NCI-H526 treated with DMSO at 0.1 percent for 48 hours (cell line): ENCODE measurements at places on chromosomes 11 and 22.

GRCh38 chr22:44582016-44582415 is 84.0 kb upstream of the RTL6 start:
- DNase-seq = no peak

- no peak for DNase-seq
These were observed 27.4 kb upstream of the YPEL1 start for GRCh38 chr22:21762712-21763581.

GRCh38 chr11:129102756-129103155 is 89.4 kb downstream of the ARHGAP32 start:
- no peak for DNase-seq

- DNase-seq = no peak
These were observed 21.6 kb downstream of the MAPK1 start for GRCh38 chr22:21845558-21846453.

DNA sequence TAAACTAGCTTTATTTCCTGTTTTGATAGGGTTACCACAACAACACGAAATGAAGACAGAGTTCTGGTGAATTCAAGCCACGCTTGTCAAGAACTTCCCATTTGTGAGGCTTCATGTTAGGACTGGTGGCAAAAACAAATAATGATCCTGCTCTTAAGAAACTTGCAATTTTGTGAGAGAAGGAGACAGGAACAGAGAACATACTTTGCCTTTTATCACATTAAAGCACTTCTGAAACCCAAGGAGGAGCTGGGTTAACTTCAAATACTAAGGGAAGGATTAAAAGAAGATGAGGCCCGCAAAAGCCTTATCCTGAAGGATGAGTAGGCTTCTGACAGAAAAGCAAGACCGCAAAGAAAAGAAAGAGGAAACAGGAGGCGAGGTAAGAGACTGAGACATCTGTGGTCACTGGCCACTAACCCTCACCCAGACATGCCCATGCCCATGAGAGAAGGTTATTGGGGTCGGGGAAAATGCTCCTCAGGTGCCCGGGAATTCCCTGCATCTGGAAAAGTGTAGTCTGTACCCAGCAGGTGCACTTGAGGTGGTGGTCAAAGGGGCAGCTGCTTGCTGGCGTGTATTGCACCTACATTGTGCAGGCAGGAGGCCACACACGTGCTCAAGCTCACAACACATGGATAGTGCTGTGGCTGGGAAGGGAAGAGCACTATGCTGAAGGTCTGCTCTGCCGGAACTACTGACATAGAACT is 50.5 kb downstream of the MAPK1 start:
- no peak for DNase-seq

DNA sequence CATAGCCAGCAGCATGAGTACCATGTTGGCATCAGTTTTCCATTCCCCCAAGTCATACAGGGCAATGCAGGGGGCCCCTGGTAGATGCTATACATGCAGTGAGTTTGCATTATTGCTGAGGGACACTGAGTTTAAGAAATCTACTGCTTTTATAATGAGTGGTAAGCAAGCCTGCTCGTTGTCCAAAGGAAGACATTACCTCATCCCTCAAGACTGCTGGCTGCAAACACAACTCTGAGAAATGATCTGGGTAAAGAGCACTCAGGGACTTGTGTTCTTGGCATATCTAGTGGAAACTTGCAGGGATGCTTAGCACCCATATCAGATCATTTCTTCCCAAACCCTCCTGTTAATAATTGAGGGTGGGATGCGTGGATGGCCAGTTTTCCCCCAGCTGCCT is 77.9 kb downstream of the CWC15 start:
- DNase-seq = no peak

DNA sequence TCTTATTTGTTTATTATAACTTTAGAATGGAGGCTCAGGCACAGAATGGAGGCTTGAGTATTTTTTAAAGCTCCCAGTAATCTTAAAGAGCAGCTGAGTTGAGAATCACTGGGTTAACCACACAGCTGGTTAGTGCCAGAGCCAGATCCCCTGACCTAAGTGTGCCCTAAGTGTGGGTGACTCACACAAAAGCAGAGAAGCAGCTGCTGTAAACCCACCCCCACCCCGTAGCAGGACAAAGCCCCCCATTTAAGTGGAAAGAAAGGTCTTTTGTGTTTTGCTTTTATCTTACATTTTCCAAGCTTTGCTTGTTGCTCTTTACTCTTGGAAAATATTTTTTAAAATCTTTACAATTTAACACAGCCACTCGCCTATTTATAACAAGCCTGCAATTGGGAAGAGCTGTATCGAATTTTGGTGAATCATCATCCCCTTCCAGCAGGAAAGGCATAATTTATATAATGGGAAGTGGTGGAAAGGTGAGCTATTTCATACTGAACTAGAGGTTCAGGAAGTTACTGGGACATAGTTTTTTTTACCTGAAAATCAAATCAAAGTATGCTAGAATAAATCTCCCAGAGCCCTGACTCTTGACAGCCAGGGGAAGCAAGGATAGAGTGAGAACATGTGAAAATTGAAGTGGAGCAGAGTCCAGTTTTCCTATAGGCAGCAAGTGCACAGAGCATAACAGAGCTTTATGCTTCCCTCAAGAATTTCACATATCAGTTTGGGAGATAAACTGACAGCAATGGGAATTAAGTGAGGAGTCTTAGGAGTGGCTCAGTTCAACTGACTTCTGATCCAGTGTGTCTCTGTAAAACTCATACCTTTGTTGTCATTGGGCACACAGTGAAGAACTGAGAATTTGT is 405.7 kb downstream of the AASDHPPT start:
- DNase-seq = no peak

GRCh38 chr11:108177570-108177969 is 44.9 kb downstream of the NPAT start:
- DNase-seq = no peak

- no peak for DNase-seq
These were observed 317.4 kb downstream of the C11orf87 start for GRCh38 chr11:109739379-109739778.

- no peak for DNase-seq
These were observed 39.9 kb upstream of the SMIM38 start for GRCh38 chr11:69115586-69116560.

GRCh38 chr11:83438438-83438837 is 152.3 kb upstream of the CCDC90B start:
- DNase-seq = no peak

- no peak for DNase-seq
These were observed 29.8 kb downstream of the MUC6 start for GRCh38 chr11:1006762-1007161.

- no peak for DNase-seq
These were observed 167.6 kb upstream of the SESN3 start for GRCh38 chr11:95398437-95399112.

DNA sequence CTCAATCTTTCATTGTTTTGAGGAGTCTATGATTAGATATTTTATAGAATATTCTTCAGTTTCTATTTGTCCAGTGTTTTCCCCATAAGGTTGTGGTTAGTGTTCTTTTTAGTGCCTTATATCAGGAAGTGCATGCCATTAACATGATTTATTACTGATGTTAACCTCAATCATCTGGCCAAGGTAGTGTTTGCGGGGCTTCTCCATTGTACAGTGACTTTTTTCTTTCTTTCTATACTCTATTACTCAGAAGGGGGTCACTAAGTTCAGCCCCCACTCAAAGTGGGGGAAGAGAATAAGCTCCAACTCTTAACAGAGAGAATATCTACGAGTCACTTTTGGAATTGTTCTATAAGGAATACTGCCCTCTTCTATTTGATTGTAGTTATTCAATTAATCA is 415.8 kb downstream of the DYNC2H1 start:
- no peak for DNase-seq

DNA sequence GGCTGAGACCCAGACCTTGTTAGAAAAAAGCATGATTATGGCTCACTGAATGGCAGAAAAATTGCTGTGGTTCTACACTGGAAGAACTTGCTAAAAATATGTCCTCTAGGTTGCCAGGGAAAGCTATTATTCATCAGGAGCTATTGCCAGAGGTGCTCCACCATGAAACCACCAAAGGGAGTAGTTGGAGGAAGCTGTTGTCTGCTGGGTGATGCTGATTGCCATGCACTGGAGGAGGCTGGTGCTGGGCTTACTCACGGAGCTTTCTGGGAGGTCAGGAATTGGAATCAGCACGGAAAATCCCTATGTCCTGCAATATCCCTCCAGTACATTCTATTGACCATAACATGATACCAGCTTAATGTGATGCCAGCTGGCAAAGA is 199.6 kb upstream of the ZBED5 start:
- no peak for DNase-seq

DNA sequence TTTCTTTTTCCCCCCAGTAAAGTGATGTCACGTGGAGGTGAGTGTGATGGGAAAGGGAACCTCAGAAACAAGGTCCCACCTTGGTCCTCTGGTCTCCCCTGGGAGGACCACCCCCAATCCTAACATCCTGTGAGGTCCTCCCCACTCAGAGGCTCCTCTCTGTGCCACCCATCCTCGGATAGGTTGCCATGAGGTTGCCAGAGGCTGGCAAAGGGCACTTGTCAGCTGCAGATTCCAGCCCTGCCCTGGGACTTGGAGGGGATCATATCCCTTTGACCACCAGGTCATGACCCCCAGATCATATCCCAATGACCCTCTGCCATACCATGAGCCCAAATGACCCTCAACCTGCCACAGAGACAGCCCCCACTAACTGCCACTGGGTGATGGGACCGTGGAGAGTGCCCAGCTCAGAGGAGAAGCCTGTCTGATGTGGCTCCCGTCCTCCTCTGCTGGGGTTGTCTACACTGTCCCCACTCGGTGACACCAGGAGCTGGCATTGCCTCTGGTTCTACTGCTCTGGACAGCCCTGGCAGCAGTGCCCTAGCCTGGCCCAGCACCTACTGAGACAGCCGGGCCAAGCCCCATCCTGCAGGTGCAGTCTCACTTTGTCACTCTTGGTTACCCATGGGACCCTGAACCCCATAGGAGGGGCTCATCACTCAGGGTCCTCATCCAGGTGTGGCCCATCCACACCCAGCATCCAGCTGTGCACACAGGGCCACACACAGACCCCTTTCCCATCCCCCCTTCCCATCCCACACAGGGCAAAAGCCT is 90.2 kb upstream of the KCNQ1OT1 start:
- no peak for DNase-seq

DNA sequence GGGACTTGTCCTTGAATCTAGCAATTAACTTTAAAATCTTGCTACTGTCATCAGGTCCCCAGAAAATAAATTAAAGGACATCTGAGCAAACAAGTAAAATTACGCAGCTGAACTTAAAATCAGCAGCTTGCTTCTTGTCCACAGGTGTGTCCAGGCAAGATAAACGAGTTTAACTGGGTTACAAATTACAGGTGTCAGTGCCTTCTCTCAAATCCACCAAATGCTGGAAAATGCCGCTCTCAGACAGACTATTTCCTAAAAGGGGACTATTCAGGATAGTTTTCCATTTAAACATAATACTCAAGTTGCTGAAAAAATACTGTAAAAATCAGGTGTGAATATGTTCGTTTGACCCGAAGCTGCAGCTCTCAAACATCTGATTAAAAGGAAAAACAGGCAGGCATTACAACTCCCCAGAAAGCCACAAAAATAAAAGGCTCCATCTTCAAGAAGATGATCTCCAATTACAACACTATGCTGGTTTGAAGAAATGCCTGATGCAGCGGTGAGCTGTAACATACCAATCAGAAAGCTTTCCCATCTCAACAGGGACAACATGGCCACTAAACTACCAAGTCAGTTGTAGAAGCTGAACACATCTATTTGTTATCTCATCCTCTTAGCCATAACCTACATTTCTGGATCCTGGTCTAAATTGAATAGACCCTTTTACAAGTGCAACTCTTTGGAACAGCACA is 82.1 kb downstream of the CADM1 start:
- no peak for DNase-seq

- DNase-seq = no peak
These were observed 57.6 kb downstream of the USP47 start for GRCh38 chr11:11899401-11899800.

DNA sequence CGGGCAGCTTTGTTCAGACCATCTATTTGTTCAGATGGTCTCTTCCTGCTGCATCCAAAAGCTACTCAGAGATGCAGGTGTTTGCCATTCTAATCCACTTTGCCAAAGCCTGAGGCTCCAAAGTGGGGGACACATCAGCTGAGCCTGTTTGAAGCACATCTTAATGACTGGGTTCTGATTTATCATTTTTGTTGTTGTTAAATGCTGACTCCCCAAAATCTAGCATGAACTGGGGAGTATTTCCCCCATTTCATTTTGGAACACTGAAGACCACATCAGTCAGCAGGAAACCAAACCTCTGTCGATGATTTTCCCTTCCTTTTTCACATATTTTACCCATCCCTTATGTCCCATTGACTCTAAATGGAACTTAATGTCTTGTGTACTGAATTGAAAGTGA is 262.6 kb downstream of the NTM start:
- DNase-seq = no peak

- DNase-seq = no peak
These were observed 75.6 kb downstream of the ETS1 start for GRCh38 chr11:128511712-128512111.

DNA sequence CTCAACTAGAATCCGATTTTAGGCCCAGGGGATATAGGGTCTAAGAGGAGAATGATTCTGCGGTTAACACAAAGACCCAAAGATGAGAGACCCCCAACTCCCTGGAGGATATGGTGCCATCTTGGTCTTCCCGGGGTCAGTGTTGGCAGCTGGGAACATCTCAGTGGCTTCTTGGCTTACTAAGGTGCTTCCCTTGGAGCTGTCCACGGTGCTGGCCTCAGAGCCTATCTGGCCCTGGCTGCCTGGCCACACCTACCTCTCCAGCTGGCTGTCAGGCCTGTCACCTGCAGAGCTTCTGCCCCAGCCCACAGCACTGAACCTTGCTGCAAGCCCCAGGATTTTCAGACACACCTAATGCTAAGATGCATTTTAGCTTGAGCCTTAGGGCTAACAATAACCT is 70.7 kb upstream of the THY1 start:
- no peak for DNase-seq

DNA sequence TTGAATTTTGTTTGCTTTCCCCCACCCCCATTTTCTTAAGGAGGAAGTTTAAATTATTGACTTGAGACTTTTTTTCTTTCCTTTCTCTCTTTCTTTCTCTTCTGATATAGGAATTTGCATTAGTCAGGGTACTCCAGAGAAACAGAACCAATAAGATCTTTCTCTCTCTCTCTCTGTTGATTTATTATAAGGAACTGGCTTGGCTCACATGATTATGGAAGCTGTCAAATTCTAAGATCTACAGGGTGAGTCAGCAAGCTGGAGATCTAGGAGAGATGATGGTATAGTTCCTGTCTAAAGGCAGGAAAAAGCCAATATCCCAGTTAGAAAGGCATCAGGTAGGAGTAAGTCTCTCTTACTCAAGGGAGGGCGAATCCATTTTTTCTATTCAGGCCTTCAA is 64.0 kb downstream of the CCDC81 start:
- DNase-seq = no peak

GRCh38 chr11:118243993-118244762 is 8.0 kb downstream of the MPZL3 start:
- DNase-seq = no peak
